Thoracic aorta (tissue), 2 donors: ENCODE measurements at places on chromosomes 1 and 21. TPM values are rescaled to one million over a fixed set of nuclear protein-coding genes. Genes with fewer than 3 reads are reported as not detected.

Gene HNRNPCL4
- total RNA-seq: not detected

- DNase-seq: no peak
Observed at GRCh38 chr21:15354516-15354915, 289.7 kb upstream of the NRIP1 start.

DNA sequence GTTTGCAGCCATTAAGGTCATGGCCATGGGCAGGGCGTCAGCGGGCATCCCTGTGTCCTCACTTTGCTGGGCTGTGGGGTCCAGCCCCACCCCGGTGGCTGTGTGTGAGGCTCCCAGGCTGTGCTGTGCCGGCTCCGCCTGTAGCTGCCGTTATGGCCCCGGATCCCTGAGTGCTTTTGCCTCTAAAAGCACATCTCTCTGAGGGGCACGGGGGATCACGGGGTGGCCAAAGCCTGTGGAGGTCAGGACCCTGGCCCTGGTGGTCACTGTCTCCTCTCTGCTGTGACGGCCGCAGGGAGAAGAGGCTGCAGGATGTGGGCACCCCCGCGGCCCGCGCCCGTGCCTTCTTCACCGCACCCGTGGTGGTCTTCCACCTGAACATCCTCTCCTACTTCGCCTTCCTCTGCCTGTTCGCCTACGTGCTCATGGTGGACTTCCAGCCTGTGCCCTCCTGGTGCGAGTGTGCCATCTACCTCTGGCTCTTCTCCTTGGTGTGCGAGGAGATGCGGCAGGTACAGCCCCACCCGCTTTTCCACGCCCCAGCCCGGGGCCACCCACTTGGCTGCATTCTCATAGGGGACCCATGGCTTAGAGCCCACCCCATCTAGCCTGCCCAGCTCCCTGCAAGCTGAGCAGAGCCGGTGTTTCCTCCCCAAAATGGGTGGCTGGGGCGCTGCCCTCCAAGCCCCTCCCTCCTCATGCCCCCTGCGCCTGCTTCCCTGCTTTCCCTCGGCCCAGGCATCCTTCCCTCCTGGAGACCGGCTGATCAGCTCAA is 48.2 kb downstream of the TRPM2 start:
- no peak for DNase-seq

DNA sequence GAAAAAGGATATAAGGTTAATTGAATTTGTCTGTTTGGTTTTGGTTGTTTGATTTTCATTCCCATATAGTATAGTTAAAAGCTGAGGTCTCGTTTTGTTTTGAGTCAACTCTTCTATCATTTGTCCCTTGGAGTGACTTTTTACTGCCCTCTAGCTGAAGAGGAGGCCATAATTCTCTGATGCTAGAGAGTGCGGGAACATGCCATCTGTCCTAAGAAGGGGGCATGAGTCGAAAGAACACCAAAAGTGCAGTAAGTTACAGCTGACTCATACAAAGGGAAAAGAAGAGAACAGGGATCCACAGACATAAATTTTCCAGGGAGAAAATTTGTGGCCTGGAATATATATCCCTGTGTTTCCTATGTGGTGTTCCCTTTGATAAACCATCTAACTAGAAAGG is 4.1 kb downstream of the KRTAP21-3 start:
- no peak for DNase-seq

- DNase-seq: no peak
Observed at GRCh38 chr21:18877917-18878316, 474.3 kb upstream of the TMPRSS15 start.

DNA sequence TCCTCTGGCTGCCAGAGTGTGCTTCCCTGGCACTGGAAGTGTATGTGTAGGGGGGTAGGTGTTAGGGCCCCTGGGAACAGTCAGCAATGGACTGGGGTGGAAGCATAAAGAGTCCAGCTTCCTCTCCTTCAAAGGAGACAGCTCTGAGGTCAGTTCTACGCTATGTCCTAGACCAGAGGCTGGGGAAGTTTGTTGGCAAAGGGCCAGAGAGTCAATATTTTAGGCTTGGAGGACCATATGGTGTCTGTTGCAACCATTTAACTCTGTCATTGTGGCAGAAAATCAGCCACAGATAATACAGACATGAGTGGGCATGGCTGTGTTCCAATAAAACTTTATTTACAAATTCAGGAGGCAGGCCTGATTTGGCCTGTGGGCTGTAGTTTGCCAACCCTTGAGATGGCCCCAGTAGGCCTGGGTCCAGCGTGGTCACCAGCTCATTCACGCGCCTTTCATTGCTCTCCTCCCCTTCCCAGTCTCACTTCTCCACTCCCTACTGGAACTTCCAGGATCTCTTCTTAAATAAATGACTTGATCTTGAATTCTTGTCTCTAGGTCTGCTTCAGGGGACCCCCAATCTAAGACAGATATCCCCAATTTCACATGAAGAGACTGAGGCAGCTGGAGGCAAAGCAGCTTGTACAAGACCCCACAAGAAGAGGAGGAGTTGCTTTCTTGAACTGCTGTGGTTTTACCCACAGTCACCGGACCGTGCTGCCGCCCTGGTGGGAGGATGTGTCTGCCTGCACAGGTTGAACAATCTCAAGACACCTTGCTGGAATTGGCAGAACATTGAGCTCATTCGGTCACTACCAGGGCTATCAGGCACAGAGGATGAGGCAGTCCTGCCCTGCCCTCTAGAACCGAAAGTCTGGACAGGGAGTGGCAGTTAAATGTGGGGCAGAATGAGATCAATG is 162.4 kb upstream of the POU3F1 start:
- no peak for DNase-seq

Gene C1orf35
- 9.7 TPM for total RNA-seq

DNA sequence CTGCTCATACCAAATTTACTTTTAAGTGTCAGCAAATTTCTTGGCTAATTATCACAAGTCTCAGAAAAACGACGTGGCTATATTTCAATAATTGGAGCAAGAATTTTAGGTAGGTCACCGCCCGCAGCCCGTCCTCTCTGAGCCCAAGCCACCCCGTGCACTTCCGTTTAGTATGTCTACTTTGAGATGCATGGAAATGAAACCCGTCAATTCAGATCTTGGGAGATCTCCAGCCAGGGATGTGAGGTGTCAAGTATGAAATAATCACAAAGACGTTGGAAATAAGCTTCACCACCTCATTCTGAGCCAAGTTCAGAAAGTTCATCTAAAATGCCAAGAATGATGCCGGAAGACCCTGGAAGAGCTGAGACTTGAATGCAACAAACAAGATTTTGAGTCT is 132.6 kb upstream of the IRF2BP2 start:
- DNase-seq: no peak
